ENCODE measurements at places on chromosomes 1 and 21.

- no peak for DNase-seq
- no peak overlapping the region for H3K4me3 ChIP-seq
- H3K36me3 ChIP-seq, result peaks cover 16% of the 10 kb centered on the region
- no peak overlapping the region for H3K27ac ChIP-seq
- no peaks in the 10 kb centered on the region for H3K4me1 ChIP-seq
- H3K27me3 ChIP-seq, result no peaks in the 10 kb centered on the region
These were observed 133.7 kb downstream of the SMYD2 start for GRCh38 chr1:214414691-214415090.

DNA sequence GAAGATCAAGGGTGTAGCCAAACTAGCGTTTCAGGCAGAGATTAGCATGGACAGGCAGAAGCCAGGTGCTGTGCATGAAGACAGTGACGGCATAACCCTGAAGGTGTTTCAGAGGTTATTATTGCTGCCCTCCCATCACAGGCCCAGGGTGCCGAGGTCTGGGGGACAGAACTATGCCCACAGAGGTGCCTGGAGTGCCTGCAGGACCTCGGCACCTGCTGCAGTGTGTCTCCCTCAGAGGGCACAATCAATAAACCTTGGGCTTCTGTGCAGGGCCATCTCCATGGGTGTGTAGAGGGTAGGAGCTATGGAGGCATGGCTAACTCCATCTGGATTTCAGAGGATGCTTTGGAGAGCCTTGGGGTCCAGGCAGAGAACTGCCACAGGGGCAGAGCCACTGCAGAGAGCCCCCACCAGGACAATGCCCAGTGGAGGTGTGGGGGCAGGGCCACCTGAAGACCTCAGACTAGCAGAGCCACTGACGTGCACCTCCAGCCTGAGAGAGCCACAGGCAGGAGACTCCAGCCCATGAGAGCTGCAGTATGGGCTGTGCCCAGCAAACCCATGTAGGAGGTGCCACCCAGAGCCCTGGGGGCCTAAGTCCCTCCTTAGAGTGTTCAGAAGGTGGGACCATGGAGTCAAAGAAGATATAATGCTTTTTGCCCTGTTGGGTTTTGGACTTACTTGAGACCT, 5.7 kb upstream of the ABCG1 start:
- peaks cover 9% of the 10 kb centered on the region for H3K4me1 ChIP-seq
- no peak overlapping the region for H3K27ac ChIP-seq
- H3K27me3 ChIP-seq, result no peaks in the 10 kb centered on the region
- H3K4me3 ChIP-seq, result no peak overlapping the region

- H3K4me3 ChIP-seq, result no peak overlapping the region
- DNase-seq, result no peak
- peaks cover 15% of the 10 kb centered on the region for H3K4me1 ChIP-seq
- H3K27me3 ChIP-seq, result no peaks in the 10 kb centered on the region
- no peaks in the 10 kb centered on the region for H3K36me3 ChIP-seq
These were observed 114.2 kb downstream of the SLC16A1 start for GRCh38 chr1:112841825-112842224.

DNA sequence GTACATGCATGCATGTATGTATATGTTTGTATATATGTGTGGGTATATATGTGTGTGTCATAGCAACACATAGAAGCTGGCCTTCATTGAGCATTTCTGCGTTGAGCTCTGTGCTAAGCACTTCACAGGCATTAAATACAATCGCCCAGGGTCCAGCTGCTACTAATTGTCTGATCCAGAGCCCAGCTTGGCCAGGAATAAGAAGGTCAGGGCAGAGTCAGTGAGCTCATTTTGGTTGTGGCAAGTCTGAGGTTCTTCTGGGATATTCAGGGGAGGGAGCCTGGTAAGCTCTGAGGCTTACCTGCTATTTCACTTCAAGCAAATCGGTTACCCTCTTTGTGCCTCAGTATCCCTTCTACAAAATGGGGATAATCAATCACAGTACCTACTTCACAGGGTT, 59.6 kb downstream of the FOXO6 start:
- no peaks in the 10 kb centered on the region for H3K27me3 ChIP-seq
- H3K4me1 ChIP-seq, result peaks cover 15% of the 10 kb centered on the region
- H3K36me3 ChIP-seq, result no peaks in the 10 kb centered on the region
- DNase-seq, result no peak

- H3K27me3 ChIP-seq, result no peaks in the 10 kb centered on the region
- no peak overlapping the region for H3K4me3 ChIP-seq
These were observed 184.5 kb downstream of the DHRS3 start for GRCh38 chr1:12433323-12434053.

DNA sequence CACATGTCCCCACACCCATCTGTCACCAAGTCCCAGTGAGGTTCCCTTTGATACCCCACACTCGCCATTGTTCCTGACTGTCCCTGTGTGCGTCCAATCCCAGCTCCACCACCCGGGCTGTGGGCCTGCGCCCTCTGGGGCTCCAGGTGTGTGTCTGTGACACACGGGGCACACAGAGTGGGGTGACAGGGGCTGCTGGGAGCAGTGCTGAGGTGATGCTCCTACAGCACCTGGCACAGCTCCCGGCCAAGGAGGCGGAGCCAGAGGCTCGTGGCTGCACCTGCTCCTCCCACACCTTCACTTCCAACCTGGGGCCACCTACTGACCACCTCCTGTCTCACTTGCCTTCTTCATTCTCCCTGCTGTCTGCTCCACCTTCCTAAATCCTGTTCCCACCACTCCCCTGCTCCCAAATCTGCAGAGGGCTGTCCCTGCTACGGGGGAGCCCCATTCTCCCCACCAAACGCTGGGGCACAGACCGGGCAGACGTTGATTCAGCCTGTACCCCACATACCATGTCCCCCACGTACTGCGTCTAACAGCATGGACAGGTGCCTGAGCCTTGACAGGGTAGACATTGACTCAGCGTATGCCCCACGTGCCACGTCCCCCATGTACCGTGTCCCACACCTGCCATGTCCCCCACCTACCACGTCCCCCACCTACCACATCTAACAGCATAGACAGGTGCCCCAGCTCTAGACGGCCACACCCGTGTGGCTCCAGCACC, 16.4 kb downstream of the WDR4 start:
- H3K27ac ChIP-seq, result no peak overlapping the region
- H3K4me3 ChIP-seq, result no peak overlapping the region
- no peaks in the 10 kb centered on the region for H3K4me1 ChIP-seq
- peak; percentile 61 for DNase-seq

- H3K27ac ChIP-seq, result no peak overlapping the region
- no peaks in the 10 kb centered on the region for H3K27me3 ChIP-seq
- H3K4me1 ChIP-seq, result peaks cover 4% of the 10 kb centered on the region
- H3K36me3 ChIP-seq, result no peaks in the 10 kb centered on the region
- DNase-seq, result no peak
- H3K4me3 ChIP-seq, result no peak overlapping the region
These were observed 18.9 kb downstream of the ZNF362 start for GRCh38 chr1:33275195-33275594.

- peak; percentile 95 for DNase-seq
- peaks cover 45% of the 10 kb centered on the region for H3K4me1 ChIP-seq
These were observed 34.7 kb upstream of the EXOSC10 start for GRCh38 chr1:11134251-11134897.

DNA sequence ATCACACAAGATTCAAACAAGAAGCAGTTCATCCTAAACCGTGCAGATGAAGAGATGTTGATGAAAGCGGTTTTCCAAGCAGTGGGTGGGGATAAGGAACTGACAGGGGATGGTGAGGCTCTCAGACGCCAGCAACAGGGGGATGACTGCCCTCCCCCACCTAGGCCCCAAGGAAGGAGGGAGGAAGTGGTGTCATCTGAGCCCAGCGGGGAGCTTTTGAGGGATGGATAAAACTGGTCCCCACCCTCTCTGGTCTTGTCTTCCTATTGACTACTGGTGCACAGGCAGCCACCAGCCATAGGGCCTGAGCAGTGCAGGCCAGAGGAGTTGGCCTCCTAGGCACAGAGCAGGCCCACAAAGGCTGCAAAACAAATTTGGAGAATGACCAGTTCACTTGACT, 175.5 kb downstream of the HUNK start:
- H3K27ac ChIP-seq, result no peak overlapping the region
- H3K4me1 ChIP-seq, result no peaks in the 10 kb centered on the region
- H3K36me3 ChIP-seq, result no peaks in the 10 kb centered on the region
- no peak overlapping the region for H3K4me3 ChIP-seq

DNA sequence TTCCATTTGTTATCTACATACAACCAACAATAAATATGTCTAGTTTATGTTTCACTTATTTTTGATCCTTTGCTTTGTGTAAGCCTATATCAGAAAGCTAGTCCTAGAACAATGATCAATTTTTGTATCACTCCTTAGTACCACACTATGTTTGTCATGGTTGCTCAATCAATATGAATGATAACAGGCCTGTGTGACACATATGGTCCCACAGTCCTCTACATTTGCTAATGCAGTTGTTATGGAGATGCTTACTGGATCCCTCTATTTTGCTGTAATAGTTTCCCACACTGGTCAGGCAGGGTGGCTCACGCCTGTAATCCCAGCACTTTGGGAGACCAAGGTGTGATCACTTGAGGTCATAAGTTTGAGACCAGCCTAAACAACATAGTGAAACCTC, 59.1 kb downstream of the ERO1B start:
- no peak overlapping the region for H3K4me3 ChIP-seq
- no peaks in the 10 kb centered on the region for H3K36me3 ChIP-seq
- H3K4me1 ChIP-seq, result no peaks in the 10 kb centered on the region

DNA sequence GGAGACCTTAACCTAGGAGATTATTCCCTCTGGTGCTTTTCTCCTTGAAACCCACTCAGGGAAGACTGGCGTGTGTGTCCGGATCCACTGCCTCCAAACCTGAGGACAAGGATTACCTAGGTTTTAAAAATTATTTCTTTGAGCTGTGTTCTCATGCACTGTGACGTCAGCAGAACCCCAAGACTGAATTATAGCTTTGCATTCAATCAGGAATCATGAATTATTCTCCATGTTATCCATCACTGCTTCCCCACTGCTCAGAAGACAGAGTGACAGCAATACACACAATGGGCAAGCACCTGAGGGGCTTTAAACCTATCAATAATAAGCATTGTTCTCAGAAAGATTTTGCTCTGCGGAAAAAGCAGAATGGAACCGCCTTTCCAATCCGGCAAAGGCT, 253.2 kb upstream of the FOXD3 start:
- H3K27me3 ChIP-seq, result peaks cover 54% of the 10 kb centered on the region
- no peaks in the 10 kb centered on the region for H3K36me3 ChIP-seq
- no peak for DNase-seq
- H3K27ac ChIP-seq, result no peak overlapping the region

- H3K27ac ChIP-seq, result no peak overlapping the region
- no peaks in the 10 kb centered on the region for H3K27me3 ChIP-seq
- no peaks in the 10 kb centered on the region for H3K36me3 ChIP-seq
- no peak overlapping the region for H3K4me3 ChIP-seq
- no peak for DNase-seq
These were observed 201.6 kb upstream of the NEGR1 start for GRCh38 chr1:72483846-72484357.

- H3K4me1 ChIP-seq, result peaks cover 12% of the 10 kb centered on the region
- H3K36me3 ChIP-seq, result no peaks in the 10 kb centered on the region
- peak; percentile 24 for DNase-seq
- H3K27ac ChIP-seq, result peak overlapping the region; percentile 91
- H3K27me3 ChIP-seq, result no peaks in the 10 kb centered on the region
- H3K4me3 ChIP-seq, result peak overlapping the region; percentile 97
These were observed 800 bp downstream of the DR1 start for GRCh38 chr1:93346421-93346993.

DNA sequence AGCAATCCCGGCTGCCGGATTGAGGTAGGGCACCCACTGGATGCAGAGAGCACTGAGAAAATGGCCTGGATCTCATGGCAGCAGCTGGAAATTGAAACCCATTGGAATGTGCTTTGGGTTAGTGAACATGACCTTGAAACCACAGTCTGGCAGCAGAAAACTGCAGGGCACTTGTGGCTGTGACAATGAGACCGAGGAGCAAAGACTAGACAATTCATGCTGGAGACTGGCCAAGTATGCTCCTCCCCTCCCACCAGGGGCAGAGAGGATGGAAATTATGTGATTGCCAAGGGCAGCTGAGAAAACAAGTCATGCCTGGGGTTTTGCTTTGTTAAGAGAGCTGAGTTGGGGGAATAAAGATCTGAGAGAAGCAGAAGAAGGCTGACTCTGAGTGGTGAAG, 60.7 kb downstream of the ZNF697 start:
- H3K27ac ChIP-seq, result no peak overlapping the region
- no peaks in the 10 kb centered on the region for H3K4me1 ChIP-seq
- peak; percentile 26 for DNase-seq
- no peaks in the 10 kb centered on the region for H3K36me3 ChIP-seq
- no peaks in the 10 kb centered on the region for H3K27me3 ChIP-seq
- H3K4me3 ChIP-seq, result no peak overlapping the region

- no peaks in the 10 kb centered on the region for H3K27me3 ChIP-seq
- no peak overlapping the region for H3K4me3 ChIP-seq
- DNase-seq, result peak; percentile 58
- H3K36me3 ChIP-seq, result no peaks in the 10 kb centered on the region
- peaks cover 32% of the 10 kb centered on the region for H3K4me1 ChIP-seq
- peak overlapping the region; percentile 70 for H3K27ac ChIP-seq
These were observed 55.2 kb downstream of the ATP1B1 start for GRCh38 chr1:169161496-169162194.

DNA sequence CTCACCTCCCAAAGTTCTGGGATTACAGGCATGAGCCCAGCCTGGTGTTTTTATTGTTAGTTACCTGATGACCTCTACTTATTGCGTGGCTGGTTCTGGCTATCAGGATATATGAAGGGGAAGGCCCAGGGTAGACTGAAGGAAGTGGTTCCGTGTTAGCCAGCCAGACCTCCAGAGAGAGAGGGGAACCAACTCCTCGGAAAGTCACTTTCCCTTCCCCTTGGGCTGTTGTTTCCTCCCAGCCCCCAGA, 2.5 kb upstream of the RCSD1 start:
- peaks cover 9% of the 10 kb centered on the region for H3K4me1 ChIP-seq
- DNase-seq, result no peak
- no peaks in the 10 kb centered on the region for H3K36me3 ChIP-seq
- no peak overlapping the region for H3K4me3 ChIP-seq
- no peak overlapping the region for H3K27ac ChIP-seq
- H3K27me3 ChIP-seq, result peaks cover 65% of the 10 kb centered on the region

DNA sequence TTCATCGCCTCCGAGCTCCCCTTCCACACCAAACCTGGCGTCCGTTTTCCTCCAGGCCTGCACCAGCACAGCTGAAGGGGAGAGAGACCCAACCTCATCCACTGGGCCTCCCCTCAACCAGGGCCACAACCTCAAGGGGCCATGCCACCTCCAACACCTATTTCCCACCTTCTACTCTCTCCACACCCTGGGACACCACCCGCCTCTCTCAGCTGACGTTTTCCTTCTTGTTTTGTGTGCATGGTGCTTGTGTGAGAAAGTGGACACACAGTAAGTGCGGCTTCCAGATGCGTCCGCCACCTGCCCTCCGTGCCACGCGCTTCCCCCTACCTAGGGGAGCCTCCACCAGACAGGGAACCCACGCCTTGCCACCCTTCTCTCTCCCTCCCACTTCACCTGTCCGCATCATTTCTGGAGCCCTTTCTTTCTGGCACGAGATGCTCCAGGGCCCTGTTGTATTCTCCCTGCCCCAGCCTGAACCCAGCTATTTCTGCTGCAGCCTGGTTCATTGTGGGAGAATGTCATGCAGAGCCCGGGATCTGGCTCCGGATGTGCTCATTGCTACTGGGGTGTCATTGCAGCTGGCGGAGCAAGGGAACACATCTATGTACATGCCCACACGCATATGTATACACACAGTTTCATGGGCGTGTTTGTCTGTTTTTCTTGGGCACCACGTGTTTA, 1.3 kb upstream of the GNB1 start:
- H3K4me1 ChIP-seq, result peaks cover 46% of the 10 kb centered on the region
- H3K4me3 ChIP-seq, result peak overlapping the region; percentile 76
- no peak for DNase-seq
- no peaks in the 10 kb centered on the region for H3K36me3 ChIP-seq

- H3K36me3 ChIP-seq, result no peaks in the 10 kb centered on the region
- DNase-seq, result no peak
- no peak overlapping the region for H3K4me3 ChIP-seq
- peaks cover 54% of the 10 kb centered on the region for H3K27me3 ChIP-seq
- H3K4me1 ChIP-seq, result no peaks in the 10 kb centered on the region
These were observed 203.1 kb upstream of the GALNT2 start for GRCh38 chr1:229863651-229864545.
